MG63 (cell line): ENCODE measurements at places on chromosomes 1 and 21.

- DNase-seq, result peak; percentile 67
Measured at GRCh38 chr1:236685917-236686814, at the start of gene ACTN2. Gene ACTN2 (plus strand): TSS chr1:236686499. CDS start chr1:236686674, 175 bp downstream.

GRCh38 chr1:151655371-151655770 lies 43.5 kb downstream of the SNX27 start:
- DNase-seq, result no peak

GRCh38 chr1:118049981-118050380 lies 120.4 kb downstream of the WDR3 start:
- no peak for DNase-seq

- DNase-seq, result no peak
Measured at GRCh38 chr1:67457247-67457646, 27.0 kb upstream of the SERBP1 start.

DNA sequence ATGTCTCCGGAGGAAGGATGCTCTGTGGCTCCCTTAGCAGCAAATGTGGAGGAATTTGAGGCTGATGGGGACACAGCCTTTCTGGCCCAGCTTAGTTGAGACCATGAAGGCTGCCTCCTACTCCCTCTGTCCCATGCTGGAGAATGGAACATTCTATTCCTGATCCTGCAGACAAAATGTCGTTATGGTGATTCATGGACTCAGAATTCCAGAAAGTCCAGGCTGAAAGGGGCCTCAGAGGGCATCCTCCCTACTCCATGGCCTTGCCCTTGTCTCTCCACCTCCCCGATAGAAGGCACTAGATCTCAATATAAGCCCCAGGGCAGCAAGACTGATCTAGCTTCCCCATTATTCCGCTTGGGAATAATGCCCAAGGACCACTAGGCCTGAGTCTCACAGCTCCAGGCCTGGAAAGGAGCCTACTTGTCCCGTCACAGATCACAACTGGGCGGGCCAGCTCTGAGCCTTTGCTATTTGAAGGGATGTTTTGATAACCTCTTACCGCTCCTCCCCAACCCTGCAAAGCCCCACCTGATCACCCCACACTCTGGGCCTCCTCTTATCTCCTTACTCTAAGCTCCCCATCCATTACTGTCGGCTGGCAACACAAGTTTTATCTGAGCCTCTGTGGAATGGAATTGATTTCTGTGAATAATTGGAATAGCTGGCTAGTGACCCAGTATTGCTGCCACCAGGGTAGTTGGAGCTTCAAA lies 52.8 kb upstream of the TRABD2B start:
- no peak for DNase-seq

GRCh38 chr1:223700942-223701637 lies 11.2 kb upstream of the CAPN2 start:
- peak; percentile 90 for DNase-seq

- DNase-seq, result peak; percentile 99
Measured at GRCh38 chr1:165597883-165598675, 33.0 kb upstream of the MGST3 start.

DNA sequence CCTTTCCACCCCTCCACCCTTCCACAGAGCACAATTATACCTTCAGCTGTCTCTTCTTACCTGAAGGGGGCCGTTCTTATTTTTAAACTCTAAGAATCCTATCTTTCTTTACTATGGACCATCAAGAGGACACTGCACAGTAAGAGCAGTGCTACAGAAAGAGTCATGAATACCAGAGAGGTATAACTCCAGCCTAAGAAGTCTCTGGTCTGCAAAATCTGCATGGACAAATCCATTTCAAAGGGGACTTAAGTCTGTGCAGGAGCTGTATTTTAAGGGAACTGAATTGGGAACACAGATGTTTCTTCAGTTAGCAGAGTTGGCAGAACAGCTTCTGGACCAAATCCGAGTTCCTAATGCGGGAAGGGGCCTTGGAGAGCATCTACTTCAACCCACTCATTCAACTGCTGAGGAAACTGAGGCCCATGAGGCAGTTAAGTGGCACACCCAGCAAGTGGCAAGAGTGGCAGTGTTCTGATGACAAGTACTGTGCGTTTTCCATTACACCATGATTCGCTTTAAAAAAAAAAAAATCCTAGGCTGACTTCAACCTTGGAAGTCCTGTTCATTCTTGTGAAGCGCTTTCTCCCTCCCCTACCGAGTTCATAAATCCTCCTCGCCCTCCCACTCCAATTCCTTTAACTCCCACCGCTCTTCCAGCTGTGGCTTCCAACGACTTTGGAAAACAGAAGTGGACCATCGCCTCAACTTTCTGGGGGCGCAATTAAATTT lies 1.8 kb downstream of the PLPP3 start:
- DNase-seq, result no peak

GRCh38 chr1:10823000-10823401 lies 26.6 kb upstream of the CASZ1 start:
- no peak for DNase-seq

- no peak for DNase-seq
Measured at GRCh38 chr1:102365071-102365470, 368.3 kb upstream of the OLFM3 start.

DNA sequence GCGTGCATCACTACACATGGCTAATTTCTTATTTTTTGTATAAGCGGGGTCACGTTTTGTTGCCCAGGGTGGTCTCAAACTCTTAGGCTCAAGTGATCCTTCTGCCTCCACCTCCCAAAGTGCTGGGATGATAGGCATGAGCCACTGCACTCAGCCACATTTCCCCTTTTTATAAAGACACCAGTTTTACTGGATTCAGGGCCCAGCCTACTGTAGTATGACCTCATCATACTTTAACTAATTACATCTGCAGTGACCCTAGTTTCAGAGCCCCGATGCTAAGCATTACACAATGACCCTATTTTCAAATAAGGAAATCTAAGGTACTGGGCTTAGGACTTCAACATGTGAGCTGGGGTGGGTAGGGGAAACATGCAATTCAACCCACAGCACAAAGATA lies 31.8 kb upstream of the ENAH start:
- no peak for DNase-seq

- DNase-seq, result no peak
Measured at GRCh38 chr1:171213559-171214454, 28.7 kb downstream of the FMO2 start.

GRCh38 chr1:234838182-234838581 lies 228.2 kb upstream of the IRF2BP2 start:
- DNase-seq, result no peak

- DNase-seq, result peak; percentile 1
Measured at GRCh38 chr1:82377201-82377884, 576.6 kb downstream of the ADGRL2 start.

GRCh38 chr1:108114033-108114599 lies 86.0 kb downstream of the SLC25A24 start:
- no peak for DNase-seq

DNA sequence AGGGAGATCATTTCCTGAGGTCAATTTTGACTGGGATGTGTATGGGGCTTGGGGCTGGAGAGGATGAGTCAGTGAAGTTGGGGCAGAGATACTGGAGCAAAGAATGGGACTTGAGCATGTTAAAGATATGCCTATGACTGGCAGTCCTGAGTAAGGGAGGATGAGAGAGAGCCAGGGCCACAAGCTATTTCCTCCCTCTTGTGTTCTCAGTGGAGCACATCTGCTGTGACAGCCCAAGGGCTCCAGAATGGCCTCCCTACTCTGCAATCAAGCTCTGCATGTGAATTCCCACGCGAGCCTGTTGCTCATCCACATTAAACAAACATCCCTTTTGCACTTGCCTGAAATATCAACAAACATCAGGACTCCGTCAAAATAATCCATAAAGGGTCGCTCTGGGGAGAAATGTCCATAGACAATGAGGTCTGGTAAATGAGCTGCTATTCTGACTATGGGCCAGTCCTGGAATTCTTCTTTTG lies 9.2 kb downstream of the ADCY10 start:
- DNase-seq, result peak; percentile 70

DNA sequence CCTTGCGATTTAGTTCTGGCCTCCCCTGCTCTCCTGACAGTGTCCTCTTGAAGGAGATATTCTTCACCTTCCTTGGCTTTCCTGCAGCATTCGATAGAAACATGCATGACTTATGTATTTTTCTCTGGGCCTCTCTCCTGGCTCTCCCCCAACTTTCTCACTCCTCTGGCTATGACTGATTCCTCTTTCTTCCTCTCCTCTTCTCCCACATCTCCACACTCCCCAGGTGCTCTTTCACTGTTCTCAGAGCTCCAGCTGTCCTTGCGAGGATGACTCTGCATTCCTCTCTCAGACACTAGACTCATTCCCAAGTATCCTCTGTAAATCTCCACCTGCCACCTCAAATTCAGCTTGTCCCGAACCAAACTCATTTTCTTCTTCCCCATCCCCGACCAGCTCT lies 18.0 kb downstream of the LRRC42 start:
- DNase-seq, result no peak

- no peak for DNase-seq
Measured at GRCh38 chr21:17699524-17700189, 87.0 kb upstream of the BTG3 start.

DNA sequence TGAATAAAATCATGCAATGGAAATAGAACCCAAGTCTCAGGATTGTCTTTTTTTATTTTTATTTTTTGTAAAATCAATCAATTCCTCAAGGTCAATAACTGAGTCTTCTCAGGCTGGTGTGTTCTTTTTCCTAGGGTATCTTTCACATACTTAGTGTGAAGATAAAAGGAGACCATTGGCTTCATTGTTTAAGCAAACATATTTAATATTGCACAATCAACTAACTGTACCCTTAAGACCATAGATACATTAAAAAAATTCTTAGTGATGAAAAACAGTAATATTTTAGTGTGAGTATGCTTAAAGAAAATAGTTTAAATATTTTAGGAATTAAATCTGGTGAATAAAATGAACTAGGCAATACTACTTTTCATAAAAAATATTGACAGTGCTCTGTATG lies 31.4 kb downstream of the PDE4B start:
- DNase-seq, result no peak

GRCh38 chr1:64759968-64760367 lies 15.1 kb downstream of the RAVER2 start:
- no peak for DNase-seq

GRCh38 chr1:68791800-68792199 lies 294.9 kb upstream of the DEPDC1 start:
- DNase-seq, result no peak

- no peak for DNase-seq
Measured at GRCh38 chr21:43278766-43279577, 110.2 kb downstream of the CRYAA start.

DNA sequence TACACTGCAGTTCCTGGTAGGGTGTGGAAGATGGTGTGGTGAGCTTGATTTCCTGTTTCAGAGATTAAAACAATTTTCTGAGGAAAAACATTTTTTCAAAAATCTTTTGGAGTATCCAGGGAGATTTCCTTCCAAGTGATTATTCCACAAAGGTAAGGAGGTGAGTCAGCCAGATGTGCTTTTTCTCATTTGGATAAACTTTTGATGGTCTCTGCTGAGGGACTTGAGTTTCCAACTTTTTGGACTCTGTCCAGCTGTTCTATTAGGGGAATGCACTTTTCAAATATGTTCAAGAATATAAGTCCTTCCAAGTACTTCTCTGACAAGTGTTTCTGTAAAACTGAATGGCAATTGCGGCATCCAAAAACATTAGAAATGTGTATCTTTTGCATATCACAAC lies 628.8 kb upstream of the ADAMTS5 start:
- no peak for DNase-seq

DNA sequence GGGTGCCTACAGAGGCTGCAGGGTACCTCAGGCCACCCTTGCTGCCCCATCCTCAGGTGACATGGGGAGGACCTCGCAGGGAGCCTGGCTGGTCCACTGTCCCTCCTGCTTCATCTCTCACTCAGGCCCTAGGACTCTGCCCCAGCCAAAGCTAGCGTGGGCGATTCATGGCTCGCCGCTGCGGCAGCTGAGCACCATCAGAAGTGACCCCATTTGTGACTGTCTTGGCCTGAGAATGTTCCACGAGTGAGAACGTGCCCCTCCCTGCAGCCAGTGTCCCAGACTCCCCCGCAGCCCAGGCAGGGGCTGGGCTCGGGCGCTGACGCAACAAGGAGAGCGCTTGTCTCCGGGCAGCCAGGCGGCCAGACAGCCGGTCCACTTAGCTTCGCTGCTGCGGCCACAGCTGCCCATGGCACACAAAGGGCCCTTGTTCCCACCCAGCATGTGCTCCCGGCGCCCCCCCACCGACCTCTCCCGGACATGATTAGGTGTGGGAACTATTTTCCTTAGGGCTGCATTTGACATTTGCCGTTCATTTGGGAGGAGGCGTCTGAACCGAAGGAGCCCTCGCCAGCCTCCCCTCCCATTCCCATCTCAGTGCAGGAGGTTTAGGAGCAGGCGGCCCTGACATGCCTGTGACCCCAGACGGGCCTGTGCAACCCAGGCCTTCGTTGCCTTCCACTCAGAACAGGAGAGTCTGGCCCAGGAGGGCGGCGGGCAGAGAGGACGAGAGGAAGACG lies 19.3 kb upstream of the POFUT2 start:
- DNase-seq, result no peak

DNA sequence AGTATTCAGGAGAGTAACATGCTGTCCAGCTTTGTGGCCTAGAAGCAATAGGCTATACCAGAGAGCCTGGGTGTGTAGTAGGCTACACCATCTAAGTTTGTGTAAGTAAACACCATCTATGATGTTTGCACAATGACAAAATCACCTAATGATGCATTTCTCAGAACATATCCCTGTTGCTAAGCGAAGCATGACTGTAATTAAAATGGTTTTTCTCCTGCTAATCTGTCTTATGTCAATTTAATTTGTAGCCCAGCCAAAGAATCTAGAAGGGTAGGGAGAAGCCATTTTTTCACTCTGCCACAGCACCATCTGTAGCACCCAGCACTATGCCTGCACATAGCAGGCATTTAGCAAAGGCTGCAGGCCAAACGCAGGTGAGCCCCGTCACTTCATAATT lies 2.0 kb upstream of the TTC24 start:
- DNase-seq, result no peak

DNA sequence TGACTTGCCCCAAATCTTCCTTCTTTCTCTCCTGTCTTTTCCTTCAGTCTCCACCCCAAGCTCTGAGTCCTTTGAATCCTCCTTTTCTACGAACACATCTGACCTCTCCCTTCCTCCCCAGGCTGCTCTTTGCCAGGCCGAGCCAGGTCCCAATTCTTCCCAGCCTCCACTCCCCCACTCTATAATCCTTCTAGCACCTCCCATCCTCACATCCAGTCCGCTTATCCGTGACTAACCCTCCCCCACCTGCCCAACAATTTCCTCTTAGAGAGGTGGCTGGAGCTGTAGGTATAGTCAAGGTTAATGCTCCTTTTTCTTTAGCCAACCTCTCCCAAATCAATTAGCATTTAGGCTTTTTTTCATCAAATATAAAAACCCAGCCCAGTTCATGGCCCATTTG lies 9.5 kb upstream of the HPDL start:
- DNase-seq, result no peak

- no peak for DNase-seq
Measured at GRCh38 chr21:46385846-46386733, 62.1 kb downstream of the PCNT start.

GRCh38 chr1:238254935-238255334 lies 364.2 kb upstream of the ZP4 start:
- no peak for DNase-seq

- no peak for DNase-seq
Measured at GRCh38 chr1:5720484-5720883, 271.7 kb downstream of the NPHP4 start.

GRCh38 chr1:192958871-192959270 lies 100.3 kb downstream of the UCHL5 start:
- no peak for DNase-seq

- DNase-seq, result peak; percentile 41
Measured at GRCh38 chr1:117059334-117059677, 820 bp upstream of the TTF2 start.

GRCh38 chr1:56758135-56758534 lies 61.1 kb downstream of the FYB2 start:
- no peak for DNase-seq

- no peak for DNase-seq
Measured at GRCh38 chr1:30110846-30111245, 612.5 kb downstream of the MATN1 start.

- no peak for DNase-seq
Measured at GRCh38 chr1:3247521-3248121, 178.6 kb downstream of the PRDM16 start.
